ENCODE measurements at places on chromosomes 11 and 22. TPM values are rescaled to one million over a fixed set of nuclear protein-coding genes. Genes with fewer than 3 reads are reported as not detected.

- no peak for DNase-seq
Measured at GRCh38 chr11:76214186-76214585, 7.9 kb upstream of the WNT11 start.

Gene CDC42BPG
- 10.5 TPM for total RNA-seq

- no peak for DNase-seq
Measured at GRCh38 chr11:105829084-105829483, 193.0 kb downstream of the MSANTD4 start.

DNA sequence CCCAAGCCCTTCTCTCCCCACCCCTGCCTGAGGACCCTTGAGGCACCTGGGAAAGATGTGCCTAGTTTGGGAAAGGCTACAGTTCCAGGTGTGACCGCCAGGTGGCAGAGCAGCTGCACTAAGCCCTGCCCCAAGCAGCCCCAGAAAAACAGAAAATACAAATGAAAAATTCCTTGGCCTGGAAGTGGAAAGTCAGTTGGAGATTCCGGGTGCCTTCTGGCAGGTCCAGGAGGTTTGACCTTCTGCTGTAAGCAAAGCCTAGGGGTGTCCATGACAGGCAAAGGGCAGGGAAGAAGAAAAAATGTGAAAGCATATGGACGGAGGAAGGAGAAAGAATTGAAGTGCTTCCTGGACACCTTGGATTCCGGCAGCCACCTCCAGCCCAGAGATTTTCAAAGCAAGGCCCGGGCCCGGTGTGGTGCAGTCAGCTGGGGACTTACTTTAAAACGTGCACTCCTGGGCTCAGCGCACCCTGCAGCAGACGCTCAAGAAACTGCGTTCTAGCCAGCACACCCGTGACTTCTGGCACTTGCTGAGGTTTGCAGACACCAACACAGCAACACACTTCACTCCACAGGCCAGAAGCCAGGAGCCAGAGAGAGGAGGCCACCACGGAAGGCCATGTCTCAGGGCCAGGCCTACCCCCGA, 37.3 kb upstream of the SLC22A12 start:
- no peak for DNase-seq

DNA sequence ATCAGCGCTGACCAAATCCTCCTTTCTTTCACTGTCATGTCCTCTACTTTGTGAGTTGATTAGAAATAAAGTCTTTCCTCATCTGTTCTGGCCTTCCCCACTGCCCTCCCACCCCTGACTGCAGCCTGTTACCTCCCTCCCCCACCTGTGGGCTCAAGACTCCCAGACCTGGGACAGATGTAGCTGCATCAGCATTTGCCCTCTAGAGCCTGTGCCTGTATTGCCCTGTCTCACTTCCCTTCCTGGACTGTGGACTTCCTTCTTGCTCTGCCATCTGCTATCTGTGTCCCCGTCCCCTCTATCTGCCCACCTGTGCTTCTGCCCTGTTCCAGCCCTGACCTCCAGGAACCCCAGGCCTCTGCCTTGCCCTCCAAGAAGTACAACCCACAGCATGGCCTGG, 122.5 kb downstream of the GALNT18 start:
- no peak for DNase-seq

DNA sequence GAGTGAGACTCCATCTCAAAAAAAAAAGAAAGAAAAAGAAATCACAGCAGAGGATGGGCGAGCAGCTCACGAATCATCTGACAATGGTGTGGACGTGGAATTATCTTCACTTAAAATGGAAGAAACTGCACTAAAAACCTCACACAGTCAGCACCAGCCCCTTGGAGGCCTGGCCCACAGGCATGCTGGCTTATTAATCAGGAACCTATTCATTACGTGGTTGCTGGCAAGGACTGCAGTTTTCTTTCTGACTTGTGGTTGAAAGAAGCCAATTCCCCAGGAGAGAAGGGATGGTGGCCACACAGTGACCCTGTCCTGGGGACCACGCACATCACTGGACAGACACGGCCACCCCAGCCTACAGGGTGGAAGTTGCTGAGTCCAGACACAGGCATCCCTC, 401.1 kb downstream of the CTTN start:
- DNase-seq = no peak

- no peak for DNase-seq
Measured at GRCh38 chr22:21042978-21043859, 2.5 kb upstream of the LRRC74B start.

DNA sequence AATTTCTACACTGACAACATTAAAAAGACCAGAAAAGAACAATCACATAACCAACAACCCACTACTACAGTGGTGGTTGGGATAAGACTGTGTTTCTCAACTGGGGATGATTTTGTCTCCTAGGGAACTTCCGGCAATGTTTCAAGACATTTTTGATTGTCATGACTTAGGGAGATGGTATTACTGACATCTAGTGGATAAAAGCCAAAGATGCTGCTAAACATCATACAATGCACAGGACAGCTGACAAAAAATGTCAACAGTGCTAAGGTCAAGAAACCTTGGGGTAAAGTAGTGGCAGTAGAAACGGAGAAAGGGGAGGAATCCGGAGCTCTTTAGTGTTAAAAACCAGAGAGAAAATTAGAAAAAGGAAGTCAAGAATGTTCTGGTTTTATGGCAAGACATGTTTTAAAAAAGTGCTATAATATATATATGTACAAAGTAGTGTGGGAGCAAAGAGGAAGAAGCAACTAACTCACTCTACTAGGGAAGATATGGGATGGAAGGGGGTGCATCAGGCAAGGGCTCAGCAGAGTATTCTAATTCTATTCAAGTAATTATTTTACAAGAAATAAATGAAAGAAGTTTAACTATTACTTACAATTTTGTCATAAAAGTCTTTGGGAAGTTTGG, 37.2 kb downstream of the CKAP5 start:
- peak; percentile 40 for DNase-seq

Gene OR51B5
- not detected for total RNA-seq

- no peak for DNase-seq
Measured at GRCh38 chr11:11163669-11164333, 189.2 kb downstream of the CSNK2A3 start.

Gene OR8B2
- not detected for total RNA-seq

Gene LRRC56
- total RNA-seq = 1.4 TPM

Gene OR2D2
- 1.7 TPM for total RNA-seq

- no peak for DNase-seq
Measured at GRCh38 chr11:113632981-113633380, 73.1 kb downstream of the TMPRSS5 start.

DNA sequence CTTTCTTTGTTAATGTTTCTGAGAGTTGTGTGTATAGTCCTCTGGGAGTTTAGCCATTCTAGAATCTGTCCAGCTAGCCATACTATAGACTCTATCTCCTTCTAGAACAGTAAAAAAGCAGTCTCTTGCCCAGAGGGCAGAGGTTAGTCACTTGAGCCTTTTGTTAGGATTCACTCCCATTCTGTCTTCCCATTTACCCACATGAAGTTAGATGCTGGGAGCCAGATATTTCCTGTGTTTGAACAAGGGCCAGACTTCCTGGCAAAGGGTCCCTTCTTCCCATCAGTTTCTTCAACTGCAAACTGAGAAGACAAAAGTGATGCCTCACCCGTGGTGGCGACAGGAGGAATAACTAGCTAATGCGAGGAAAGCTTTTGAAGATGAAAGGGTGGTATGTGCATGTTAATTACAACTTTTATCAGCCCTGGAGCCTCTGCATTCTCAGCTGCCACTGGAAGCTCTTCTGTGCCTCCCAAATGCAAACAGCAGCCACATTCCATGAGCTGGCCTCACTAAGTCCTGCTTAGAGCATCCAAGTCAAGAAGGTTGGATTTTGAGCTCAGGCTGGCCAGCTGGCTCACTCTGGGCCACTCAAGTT, 12.8 kb downstream of the CD44 start:
- DNase-seq = no peak

- DNase-seq = no peak
Measured at GRCh38 chr11:503179-503981, 3.7 kb downstream of the RNH1 start.

DNA sequence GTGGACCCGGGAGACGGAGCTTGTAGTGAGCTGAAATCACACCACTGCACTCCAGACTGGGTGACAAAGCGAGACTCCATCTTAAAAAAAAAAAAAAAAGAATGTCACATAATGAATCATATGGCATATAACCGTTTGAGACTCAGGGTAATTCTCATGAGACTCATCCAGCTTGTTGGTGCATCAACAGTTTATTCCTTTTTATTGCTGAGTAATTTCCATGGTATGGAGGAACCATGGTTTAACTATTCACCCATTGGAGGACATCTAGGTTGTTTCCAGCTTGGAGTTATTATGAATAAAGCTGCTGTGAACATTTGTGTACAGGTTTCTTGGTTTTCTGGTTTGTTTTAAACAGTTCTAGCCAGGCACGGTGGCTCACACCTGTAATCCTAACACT, 25.3 kb downstream of the PPARA start:
- peak; percentile 39 for DNase-seq

DNA sequence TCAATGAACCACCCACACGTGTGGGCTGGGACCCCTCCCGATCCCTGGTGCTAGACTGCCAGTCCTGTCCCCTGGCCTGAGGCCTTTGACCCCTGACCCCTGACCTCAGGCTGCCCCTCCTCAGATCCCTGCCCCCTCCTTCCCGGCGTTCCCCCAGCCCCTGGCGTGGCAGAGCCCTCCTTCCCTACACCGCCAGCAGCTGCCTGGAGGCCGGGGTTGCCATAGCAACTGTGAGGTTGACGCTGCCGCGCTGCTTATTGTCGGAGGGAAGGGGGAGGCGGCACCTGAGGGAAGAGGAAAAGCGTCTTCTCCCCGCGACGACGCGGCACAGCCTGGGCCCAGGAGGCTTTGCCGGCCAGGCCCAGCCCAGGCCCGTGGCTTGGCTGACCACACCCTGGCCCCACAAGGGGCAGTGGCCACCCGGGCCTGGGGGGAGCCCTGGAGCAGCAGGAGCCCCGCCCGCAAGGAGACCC, 32.6 kb downstream of the SHANK3 start:
- no peak for DNase-seq

DNA sequence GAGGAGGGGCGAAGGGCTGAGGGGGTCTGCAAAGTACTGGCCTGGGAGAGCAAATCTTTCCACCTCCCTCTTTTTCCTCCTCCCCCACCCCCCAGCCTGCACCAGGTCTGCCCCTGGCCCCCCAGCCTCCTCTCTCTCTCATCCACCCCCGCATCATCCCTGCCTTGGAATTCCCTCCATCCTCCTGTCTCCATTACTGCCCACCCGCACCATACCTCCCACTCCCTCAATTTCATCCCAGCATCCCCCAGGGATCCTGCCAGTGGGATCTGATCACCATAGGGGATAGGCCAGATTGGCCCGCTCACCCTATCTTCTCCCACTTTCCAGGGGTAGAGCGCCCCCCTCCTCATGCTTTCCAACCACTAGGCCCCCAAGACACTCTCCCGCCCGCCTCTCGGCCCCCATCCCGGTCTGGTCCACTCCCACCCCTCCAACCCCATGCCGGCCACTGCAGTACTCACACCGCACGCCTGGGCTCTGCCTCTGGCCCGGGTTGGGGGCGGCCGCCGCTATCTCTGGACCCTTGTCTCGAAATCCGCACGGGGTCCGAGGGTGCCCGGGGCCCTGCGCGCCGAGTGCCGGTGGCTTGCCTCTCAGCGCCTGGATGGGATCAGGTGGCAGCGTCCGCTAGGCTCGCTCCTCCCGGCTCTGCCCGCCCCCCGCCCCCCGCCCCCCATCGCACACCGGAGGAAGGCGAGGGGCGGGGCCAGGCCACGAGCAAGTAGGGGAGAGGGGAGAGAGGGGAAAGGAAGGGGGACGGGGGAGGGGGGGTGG, at the start of gene GAL3ST3:
GAL3ST3 (minus strand) TSS at position 615 of the 777 bp plus-strand sequence. CDS start 3,746 bp downstream, outside the sequence.
- DNase-seq = no peak

DNA sequence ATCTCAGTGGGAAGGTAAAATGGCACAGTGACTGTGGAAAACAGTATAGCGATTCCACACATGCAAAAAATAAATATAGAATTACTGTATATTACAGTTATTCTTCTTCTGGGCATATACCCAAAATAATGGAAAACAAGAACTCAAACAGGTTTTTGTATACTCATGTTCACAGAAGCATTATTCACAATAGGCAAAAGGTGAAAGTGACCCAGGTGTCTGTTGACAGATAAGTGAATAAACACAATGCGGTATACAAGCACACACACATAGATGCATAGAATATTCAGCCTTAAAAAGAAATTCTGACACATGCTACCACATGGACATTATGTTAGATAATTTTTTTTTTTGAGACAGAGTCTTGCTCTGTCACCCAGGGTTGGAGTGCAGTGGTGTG, 233.0 kb downstream of the SWAP70 start:
- DNase-seq = no peak

DNA sequence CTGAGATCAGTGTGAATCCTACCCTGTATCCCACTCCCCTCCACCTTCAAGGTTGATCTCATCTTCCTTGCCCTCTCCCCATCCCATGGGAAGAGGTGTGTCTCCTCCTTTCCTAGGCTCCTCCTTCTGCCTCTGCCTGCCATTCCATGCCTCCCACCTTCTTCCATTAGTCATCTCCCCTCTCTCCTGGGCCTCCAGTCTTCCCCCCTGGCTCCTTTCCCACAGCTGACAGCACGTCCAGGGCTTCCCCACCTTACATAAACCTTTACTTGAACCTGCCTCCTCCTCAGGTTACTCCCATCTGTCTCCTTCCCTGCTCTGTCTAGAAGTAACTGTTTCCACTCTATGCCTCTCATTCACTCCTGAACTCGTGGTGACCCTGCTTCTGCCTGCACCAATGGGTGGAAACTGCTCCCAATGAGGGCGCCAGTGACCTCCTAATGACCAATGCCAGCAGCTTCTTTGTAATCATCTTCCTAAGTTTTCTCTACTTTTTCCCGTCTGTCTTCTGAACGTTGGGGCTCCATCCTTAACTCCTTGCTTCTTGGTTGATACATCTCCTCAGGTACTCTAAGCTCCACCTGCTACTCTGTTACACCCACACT, 266.9 kb upstream of the NARS2 start:
- DNase-seq = peak; percentile 43

Gene PTGDR2
- total RNA-seq = not detected

Gene KRTAP5-1
- total RNA-seq = not detected

DNA sequence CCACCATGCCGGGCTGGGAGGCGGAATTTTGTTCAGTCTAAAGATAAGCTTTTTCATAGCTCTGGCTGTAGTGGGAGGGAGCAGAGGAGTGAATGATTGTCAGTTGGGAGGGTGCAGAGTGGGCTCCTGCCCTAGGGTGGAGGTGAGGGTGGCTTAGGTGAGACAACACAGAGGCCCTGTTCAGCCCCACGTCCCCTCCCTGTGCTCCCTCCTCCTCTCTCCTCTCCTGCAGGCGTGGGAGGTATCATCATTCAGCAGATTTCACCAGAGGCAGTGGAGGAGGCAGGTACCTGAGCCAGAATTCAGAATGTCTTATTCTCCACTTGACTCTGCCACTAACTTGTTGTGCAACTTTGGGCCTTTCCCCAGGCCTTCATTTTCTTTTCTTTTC, 1.7 kb upstream of the THRSP start:
- DNase-seq = no peak

Gene APOA4
- total RNA-seq = not detected

Gene CCDC87
- total RNA-seq = 0.31 TPM

Measured in mammary epithelial cell (primary cell).